Endothelial cell of umbilical vein (primary cell): ENCODE measurements at places on chromosomes 4 and X. TPM values are rescaled to one million over a fixed set of nuclear protein-coding genes. Genes with fewer than 3 reads are reported as not detected.

- no peak overlapping the region for H3K4me3 ChIP-seq
- H3K36me3 ChIP-seq = no peaks in the 10 kb centered on the region
- H3K27me3 ChIP-seq = no peaks in the 10 kb centered on the region
- H3K27ac ChIP-seq = no peak overlapping the region
Measured at GRCh38 chrX:102672856-102673255, 21.6 kb downstream of the GPRASP1 start.

DNA sequence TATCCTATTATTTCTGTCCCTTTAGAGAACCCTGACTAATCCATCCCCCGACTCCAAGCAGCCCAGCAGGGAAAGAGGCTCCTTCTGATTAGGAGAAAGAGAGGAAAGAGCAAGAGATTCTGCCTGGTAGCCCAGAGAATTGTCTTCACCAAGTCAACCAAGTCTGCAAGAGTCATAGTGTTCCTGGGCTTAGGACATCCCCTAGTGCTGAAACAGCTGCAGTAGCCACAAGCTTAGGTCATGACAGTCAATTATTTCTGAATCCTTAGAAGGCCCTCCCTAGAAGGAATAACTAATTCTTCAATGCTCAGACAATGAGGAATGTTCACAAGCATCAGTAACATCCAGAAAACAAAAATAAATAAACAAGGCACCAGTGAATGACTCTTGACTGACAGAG, 480.3 kb upstream of the GRIA3 start:
- H3K36me3 ChIP-seq = no peaks in the 10 kb centered on the region
- no peak overlapping the region for H3K4me3 ChIP-seq
- no peak for DNase-seq
- H3K27ac ChIP-seq = no peak overlapping the region

DNA sequence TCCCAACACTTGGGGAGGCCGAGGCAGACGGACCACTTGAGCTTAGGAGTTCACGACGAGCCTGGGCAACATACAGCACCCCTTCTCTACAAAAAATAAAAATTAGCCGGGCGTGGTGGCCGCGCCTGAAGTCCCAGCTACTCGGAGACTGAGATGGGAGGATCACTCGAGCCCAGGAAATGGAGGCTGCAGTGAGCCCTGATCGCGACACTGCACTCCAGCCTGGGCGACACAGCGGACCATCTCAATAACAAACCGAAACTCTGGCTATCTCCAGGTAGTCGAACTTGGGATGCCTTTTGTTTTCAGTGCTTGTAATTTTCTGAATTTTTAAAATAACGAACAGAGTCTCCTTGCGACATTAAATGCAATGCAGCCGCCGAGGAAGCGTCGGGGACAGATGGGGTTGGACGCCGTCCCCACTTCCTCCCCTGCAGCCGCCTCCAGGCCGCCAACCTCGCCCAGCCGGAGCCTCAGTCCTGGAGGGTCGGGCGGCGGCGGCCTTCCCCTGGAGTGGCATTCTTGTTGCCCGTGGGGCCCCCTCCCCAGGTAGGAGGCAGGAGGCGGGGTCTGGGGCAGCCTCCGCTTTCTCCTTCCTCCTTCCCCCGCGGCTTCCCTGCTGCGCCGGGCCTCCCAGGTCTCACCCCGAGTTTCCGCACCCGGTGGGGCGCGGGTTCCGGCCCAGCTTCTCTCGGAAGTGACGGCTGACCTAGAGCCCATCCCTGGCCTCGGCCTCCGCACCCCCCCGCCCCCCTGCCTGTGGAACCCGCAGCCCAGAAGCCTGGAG, 14.6 kb downstream of the HMX1 start:
- no peaks in the 10 kb centered on the region for H3K4me1 ChIP-seq
- H3K4me3 ChIP-seq = no peak overlapping the region
- no peaks in the 10 kb centered on the region for H3K36me3 ChIP-seq
- H3K27ac ChIP-seq = no peak overlapping the region
- H3K27me3 ChIP-seq = peaks cover 64% of the 10 kb centered on the region

GRCh38 chr4:88814043-88814617, 116.5 kb upstream of the NAP1L5 start:
- H3K27ac ChIP-seq = no peak overlapping the region
- no peaks in the 10 kb centered on the region for H3K36me3 ChIP-seq
- no peaks in the 10 kb centered on the region for H3K4me1 ChIP-seq
- H3K4me3 ChIP-seq = no peak overlapping the region
- no peak for DNase-seq

DNA sequence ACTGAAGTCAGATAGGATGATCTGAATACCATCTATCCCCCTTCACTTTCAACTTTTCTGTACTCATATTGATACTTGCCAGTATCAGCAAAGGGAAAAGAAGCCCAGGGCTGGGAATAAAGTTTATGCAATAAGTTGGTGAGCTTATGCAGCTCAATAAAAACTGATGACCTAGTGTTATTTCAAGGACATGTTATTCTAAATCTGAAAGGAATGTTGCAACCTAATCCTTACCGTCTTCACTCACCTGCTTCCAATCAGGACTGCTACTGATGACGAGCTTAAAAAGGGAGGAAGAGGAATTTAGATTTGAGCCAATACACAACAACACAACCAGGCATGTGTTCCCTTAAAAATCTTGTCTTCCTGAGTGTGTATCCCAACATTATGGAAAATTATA, 419.9 kb downstream of the SPRY1 start:
- no peaks in the 10 kb centered on the region for H3K27me3 ChIP-seq
- no peaks in the 10 kb centered on the region for H3K36me3 ChIP-seq
- H3K27ac ChIP-seq = no peak overlapping the region
- H3K4me3 ChIP-seq = no peak overlapping the region
- no peaks in the 10 kb centered on the region for H3K4me1 ChIP-seq

FGF5 gene
- 0.13 and 1.7 TPM in 2 replicates for total RNA-seq

TMEM35A gene
- total RNA-seq = 6.5 and 7.2 TPM in 2 replicates

TSPAN5 gene
- total RNA-seq = 37.6 and 45.1 TPM in 2 replicates

ZNF711 gene
- 5.0 and 5.2 TPM in 2 replicates for total RNA-seq
